K562 (cell line): ENCODE measurements at places on chromosomes 11 and 22. TPM values are rescaled to one million over a fixed set of nuclear protein-coding genes. Genes with fewer than 3 reads are reported as not detected.

DNA sequence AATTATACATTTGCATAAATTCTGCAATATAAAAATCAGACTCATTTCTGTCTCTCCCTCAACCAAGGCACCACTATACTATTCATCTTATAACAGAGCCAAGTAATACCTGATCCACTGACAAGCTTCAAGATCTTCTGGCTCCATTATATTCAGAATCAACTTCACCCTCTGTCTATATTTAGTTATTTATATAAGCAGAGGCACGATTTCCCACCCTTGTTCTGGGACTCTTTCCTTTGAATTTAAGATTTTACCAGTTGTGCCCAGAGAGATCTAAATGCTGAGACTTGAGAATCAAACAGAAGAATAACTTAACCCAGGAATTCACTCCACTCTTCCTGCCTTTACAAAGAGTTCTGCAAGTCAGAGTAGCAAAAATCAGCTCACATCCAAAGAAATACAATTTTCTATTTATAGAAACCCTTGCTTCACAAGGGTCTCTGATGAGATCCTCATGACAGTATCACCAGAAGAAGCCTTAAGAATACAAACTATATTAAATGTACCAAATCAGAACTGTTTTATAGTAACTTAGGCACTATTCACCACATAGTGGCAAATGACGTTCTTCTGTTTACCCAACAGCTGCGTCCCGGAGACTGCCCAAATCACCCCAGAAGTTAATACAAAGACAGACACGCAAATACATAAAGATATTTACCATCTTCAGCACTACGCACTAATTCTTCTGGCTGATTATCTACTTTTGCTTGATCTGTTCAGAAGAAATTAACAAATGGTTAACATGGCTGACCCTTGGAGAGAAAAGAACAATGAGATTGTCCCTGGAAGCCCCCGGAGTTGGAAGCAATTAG is 32.3 kb upstream of the CCDC89 start:
- no peak for DNase-seq
- H3K4me3 ChIP-seq: no peak overlapping the region
- no peak overlapping the region for H3K27ac ChIP-seq
- peaks cover 3% of the 10 kb centered on the region; the same call in 2 of the 3 replicates for H3K27me3 ChIP-seq

GTSE1 gene
- 20.5 and 22.5 TPM in 2 replicates for total RNA-seq

OR51B5 gene
- 109 and 120 TPM in 2 replicates for total RNA-seq

- H3K36me3 ChIP-seq: peaks cover 44% of the 10 kb centered on the region
- no peak for DNase-seq
- H3K4me1 ChIP-seq: peaks cover 66% of the 10 kb centered on the region
- H3K4me3 ChIP-seq: peak overlapping the region; percentile 55; the same call in 1 of the 2 replicates
- no peaks in the 10 kb centered on the region for H3K27me3 ChIP-seq
- no peak overlapping the region for H3K27ac ChIP-seq
These were observed 2.4 kb downstream of the MAPK1 start for GRCh38 chr22:21865041-21865440.

- H3K36me3 ChIP-seq: no peaks in the 10 kb centered on the region
- no peaks in the 10 kb centered on the region for H3K27me3 ChIP-seq
- no peak overlapping the region for H3K4me3 ChIP-seq
- H3K27ac ChIP-seq: no peak overlapping the region
- no peak for DNase-seq
- H3K4me1 ChIP-seq: peaks cover 5% of the 10 kb centered on the region; the same call in 2 of the 3 replicates
These were observed 160.6 kb downstream of the TMEM135 start for GRCh38 chr11:87198266-87198881.

KRTAP5-1 gene
- total RNA-seq: not detected in 2 replicates

- no peak for DNase-seq
- H3K4me1 ChIP-seq: no peaks in the 10 kb centered on the region
- no peaks in the 10 kb centered on the region for H3K36me3 ChIP-seq
- H3K27me3 ChIP-seq: no peaks in the 10 kb centered on the region
- H3K27ac ChIP-seq: no peak overlapping the region
These were observed 1112.7 kb downstream of the DLG2 start for GRCh38 chr11:84514436-84514835.

FAM111B gene
- 0.13 TPM in 1 of 2 replicates, not detected in the other for total RNA-seq

DNA sequence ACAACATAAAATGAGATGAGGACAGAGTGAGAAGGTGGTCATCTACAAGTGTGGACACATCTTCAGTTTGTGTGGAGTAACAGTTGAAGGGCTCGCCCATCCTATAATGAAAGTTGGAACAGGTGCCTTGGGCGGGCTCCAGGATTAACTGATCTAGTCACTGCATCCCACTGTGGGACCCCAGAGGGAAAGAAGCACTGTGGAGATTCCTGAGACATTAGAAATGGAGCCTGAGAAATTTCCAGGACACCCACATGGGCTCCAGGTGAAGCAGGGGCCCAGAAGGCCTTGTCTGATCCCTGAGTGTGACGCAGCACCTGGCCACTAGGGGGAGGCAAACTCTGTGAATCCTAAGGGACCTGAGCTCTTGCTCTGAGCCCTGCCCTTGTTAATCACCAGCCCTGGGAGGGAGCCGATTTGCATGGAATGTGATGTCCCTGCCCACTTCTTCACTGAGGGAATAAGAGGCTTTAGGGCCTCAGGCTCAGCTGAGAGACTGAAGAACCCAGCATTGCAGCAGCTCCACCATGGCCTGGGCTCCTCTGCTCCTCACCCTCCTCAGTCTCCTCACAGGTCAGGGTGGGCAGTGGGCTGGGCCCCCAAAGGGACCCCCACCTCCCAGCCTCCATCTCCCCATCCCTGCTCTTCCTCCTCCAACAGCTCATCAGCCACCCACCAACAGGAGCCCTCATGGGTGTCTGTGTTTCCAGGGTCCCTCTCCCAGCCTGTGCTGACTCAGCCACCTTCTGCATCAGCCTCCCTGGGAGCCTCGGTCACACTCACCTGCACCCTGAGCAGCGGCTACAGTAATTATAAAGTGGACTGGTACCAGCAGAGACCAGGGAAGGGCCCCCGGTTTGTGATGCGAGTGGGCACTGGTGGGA is 98.4 kb downstream of the VPREB1 start:
- peaks cover 11% of the 10 kb centered on the region; the same call in 2 of the 3 replicates for H3K27me3 ChIP-seq
- H3K36me3 ChIP-seq: no peaks in the 10 kb centered on the region
- no peak overlapping the region for H3K4me3 ChIP-seq
- H3K4me1 ChIP-seq: no peaks in the 10 kb centered on the region

SHANK2 gene
- total RNA-seq: 0.07 and 0.22 TPM in 2 replicates

GRCh38 chr11:119863851-119864601 is 135.0 kb upstream of the NECTIN1 start:
- no peak overlapping the region for H3K27ac ChIP-seq
- no peaks in the 10 kb centered on the region for H3K36me3 ChIP-seq
- H3K27me3 ChIP-seq: peaks cover 35% of the 10 kb centered on the region
- H3K4me3 ChIP-seq: no peak overlapping the region
- DNase-seq: no peak
- H3K4me1 ChIP-seq: no peaks in the 10 kb centered on the region

DNA sequence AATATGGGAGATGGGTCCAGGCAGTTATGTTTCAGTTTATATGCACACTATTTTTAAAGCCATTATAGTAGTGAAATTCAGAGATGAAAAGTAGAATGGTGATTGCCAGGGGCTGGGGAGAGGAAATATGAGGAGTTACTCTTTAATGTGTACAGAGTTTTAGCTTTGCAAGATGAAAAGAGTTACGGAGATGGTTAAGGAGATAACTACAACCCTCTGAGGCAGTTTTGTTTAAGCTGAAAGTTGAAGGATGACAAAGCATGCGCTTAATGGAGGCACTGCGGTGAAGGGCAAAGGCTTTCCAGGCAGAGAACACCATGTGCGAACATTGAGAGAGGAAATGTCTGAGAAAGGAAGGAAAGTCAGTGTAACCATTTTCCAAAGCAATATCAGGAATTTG is 18.2 kb upstream of the BMAL1 start:
- H3K4me1 ChIP-seq: no peaks in the 10 kb centered on the region; the same call in 1 of the 2 replicates
- H3K27me3 ChIP-seq: peaks cover 6% of the 10 kb centered on the region; the same call in 2 of the 3 replicates
- no peak overlapping the region for H3K27ac ChIP-seq
